ENCODE measurements at places on chromosomes 1 and 21. TPM values are rescaled to one million over a fixed set of nuclear protein-coding genes. Genes with fewer than 3 reads are reported as not detected.

SH2D5 gene
- 16.8 TPM for total RNA-seq

CDCA8 gene
- total RNA-seq: 48.4 TPM

SSX2IP gene
- total RNA-seq: 13.9 TPM

CACNA1E gene
- not detected for total RNA-seq

ZNF695 gene
- 1.2 TPM for total RNA-seq

KPRP gene
- not detected for total RNA-seq

OR2T2 gene
- not detected for total RNA-seq

PCBP3 gene
- total RNA-seq: 1.1 TPM

CASQ2 gene
- total RNA-seq: not detected

APOBEC4 gene
- not detected for total RNA-seq

AK5 gene
- total RNA-seq: 7.8 TPM

MIXL1 gene
- total RNA-seq: not detected

SV2A gene
- total RNA-seq: 0.06 TPM

Data from A549 treated with RU486 at 1 μM for 4 hours (cell line).